ENCODE measurements at places on chromosomes 7 and 10. TPM values are rescaled to one million over a fixed set of nuclear protein-coding genes. Genes with fewer than 3 reads are reported as not detected.

DNA sequence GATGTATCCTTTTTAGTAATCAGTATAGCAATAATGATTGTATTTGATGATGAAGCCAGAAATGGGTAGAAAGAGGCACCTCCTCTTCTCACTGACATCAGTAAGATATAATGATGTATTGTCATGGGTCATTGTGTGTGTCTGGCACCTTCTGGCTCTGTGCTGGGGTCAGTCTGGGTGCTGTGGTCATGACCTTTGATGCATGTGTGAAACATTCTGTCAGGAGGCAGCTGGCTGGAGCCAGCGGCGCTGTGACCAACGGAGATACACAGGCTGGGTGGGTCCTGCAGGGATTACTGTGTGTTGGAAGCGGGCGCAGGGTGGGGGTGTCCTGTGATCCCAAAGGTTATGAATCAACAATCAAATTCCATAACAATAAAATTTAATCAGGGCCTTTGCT lies 35.2 kb downstream of the EEPD1 start:
- DNase-seq = no peak

- no peak for DNase-seq
These were observed 5.0 kb downstream of the NIPSNAP2 start for GRCh38 chr7:55969391-55969790.

DNA sequence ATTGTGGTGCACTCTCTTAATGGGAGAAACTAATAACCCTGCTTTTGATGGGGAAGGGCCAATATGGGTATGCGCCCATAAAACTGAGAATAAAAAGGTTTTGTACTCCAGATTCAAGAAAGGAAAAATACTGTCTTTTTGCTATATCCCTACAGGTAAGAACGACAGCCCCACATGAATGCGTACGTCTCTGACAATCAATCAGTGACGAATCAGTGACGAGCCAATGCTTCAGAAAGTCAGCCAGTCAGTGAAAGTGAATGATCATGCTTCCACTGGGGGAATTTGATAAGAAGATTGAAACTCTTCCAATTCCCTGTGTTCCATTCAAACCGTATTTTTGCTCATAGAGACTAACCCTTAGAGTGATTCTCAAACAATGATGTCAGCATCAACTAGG lies 26.3 kb downstream of the ARL5B start:
- no peak for DNase-seq

- DNase-seq = no peak
These were observed 1.4 kb upstream of the PDE1C start for GRCh38 chr7:32071466-32072091.

DNA sequence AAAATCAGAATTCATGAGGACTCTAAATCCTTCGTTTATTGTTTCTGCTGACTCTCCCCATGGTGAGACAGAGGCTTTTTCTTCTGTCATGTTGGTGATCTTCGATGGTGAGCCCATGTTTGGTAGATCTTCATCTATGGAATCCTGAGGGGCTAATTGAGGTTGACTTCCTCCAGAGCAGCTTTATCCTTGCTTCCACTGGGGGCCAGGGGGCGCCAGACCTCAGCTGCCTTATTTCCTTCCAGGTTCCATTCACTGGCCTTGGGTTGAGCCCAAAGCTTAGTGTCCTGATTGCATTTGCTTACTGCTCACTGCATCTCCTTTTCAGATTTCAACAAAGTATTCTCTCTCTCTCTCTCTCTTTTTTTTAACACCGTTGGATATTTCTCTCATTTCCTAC lies 80.7 kb downstream of the GCC1 start:
- DNase-seq = peak; percentile 33

- no peak for DNase-seq
These were observed 99.0 kb downstream of the ADRA2A start for GRCh38 chr10:111175787-111176186.

DNA sequence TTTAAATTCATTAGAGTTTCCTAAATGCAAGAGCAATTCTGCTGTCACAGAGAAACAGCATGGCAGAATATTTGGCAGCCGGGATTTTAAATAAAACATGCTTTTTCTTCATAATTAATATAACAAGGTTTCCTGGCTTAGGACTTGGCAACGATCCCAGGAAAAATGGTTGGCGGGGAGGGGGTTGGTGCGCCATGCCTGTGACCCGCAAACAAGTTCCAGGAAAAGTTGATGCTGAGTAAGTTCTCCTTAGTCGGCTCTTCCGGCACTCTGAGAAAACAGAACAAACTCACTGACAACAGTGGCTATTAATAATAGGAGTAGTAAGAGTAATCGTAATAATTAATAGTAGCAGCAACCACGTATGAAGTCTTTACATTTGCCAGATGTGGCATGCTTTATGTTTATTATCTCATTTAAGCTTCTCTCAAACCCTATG lies 4.6 kb downstream of the HABP2 start:
- no peak for DNase-seq

The C10orf143 gene
- total RNA-seq = 4.4 TPM

Data from activated CD8-positive, alpha-beta T cell treated with anti-CD3 and anti-CD28 coated beads, Interleukin-2, amount 10 ng/mL, durations not matched to agents 7 days and 5 days (primary cell).